ENCODE measurements at places on chromosomes 6 and 20. TPM values are rescaled to one million over a fixed set of nuclear protein-coding genes. Genes with fewer than 3 reads are reported as not detected.

- no peak for DNase-seq
Observed at GRCh38 chr6:110549277-110549676, 72.9 kb upstream of the SLC22A16 start.

GRCh38 chr6:44471271-44471981 is 83.9 kb downstream of the CDC5L start:
- no peak for DNase-seq

DNA sequence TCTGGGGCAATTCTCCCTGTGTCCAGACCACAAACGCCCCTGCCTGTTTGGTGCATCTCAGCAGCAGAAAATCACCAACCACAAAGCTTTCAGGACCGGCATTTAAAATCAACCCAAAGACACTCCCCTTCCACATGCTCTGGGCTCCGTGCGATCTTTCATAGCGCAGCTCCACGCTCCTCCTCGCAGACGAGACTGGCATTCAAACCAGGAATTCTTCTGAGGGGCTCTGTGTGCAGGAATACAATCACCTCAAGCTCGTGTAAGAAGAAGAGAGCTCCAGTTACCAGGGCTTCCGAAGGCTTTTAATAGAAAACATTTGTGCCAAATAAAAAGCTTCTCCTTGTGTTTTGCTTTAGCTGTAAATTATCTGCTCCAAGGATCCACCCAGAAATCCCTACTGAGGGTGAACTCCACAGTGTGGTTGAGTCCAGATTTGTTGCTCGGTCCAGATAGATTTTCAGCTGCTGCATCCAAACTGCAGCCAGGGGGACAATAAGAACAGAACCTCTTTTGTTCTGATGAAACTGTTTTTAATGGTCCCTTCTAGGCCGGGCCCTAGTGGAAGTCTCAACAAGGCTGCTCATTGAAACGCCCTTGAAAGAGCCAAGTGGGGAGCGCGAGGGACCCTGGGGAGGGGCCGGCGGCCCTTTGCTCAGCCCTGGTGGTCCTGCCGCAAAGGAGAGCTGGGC is 16.4 kb upstream of the BMP7 start:
- DNase-seq, result no peak

DNA sequence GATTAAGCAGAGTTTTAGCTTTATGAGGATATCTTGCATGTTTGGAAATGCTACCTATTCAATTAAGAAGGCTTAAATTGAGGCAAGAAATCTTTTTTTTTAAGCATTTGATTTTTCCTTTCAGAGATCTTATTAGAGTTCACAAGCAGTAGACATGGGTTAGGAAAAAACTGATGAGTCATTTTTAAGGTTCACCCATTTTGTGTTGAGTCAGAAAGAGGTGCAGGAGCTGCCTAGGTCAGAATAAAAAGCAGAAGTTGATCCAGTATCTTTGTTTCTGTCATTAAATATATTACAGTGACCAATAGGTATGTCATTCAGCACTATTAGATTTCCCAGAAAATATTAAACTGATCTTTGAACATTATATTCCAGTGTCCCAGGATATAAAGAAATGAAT is 306.8 kb downstream of the LMBRD1 start:
- no peak for DNase-seq

PNPLA1 gene
- total RNA-seq, result not detected

POFUT1 gene
- total RNA-seq, result 18.1 TPM

FERMT1 gene
- total RNA-seq, result 1.4 TPM

Measured in occipital lobe (tissue), 3 donors.